LoVo (cell line): ENCODE measurements at places on chromosomes 2 and 18.

DNA sequence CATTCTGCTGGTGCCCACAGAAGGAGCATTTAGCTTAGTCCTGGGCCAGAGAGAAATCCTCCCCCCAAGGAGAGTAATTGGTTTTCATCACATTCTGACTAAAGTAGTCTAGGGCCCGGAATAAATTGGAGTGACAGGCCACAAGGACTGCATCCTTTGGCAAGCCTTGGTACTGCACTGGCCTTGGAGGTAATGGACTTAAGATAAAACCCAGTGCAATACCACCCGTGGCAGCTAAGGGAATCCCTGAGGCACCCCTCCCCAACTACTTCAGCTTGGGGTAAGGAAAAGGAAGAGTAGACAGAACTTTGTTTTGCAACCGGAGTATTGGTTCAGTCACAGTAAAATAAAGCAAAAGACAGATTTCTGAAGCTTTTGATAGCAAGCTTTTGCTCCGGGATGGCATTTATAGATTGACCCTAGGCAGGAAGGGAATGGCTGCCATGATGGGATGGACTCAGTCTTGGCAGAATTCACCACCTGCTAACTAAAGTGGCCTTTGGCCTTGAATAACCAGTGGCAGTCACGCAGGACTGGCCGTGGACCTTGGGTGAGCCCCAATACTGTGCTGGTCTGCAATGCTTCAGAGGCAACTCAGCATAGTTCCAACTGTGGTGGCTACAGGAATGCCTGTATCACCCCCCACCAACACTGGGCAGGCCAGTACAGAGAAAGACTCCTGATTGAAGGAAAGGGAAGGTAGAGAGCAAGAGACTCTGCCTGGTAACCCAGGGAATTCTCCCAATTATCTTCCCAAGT is 14.1 kb downstream of the ORC4 start:
- no peak for DNase-seq

DNA sequence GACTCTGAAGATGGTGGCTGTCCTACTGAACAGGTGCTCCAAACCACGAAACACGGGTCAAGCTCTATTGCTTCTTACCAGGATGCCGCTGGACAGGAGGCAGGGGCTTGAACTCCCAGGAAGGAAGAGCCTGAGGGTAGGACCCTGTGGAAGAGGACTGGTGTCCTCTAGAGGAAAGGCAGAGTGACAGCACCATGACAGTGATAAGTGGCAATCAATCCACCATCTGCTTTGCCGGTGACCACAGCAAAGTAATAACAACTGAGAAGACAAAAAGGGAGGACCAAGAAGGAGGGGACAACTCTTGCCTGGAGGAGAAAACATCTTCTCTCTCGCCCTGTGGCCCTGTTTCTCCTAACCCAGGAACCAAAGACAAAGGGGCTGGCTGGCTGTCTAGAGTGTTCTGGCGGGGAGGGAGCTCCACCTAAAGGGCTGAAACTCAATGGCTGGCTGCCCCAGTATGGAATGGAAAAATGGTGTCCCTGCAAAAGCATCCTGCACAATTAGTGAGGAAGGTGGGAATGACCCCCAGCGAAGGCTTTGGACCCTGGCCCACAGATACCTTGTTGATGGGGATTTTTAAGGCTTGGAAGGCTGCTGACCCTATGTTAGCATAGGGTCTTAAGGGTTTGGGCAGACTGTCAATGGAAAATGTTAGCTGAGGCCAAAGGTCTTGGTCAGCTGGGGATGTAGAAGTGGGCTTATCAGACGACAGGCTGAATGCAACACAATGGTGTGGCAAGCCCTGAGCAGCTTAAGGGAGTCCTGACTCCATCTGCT is 35.4 kb downstream of the PROC start:
- no peak for DNase-seq

DNA sequence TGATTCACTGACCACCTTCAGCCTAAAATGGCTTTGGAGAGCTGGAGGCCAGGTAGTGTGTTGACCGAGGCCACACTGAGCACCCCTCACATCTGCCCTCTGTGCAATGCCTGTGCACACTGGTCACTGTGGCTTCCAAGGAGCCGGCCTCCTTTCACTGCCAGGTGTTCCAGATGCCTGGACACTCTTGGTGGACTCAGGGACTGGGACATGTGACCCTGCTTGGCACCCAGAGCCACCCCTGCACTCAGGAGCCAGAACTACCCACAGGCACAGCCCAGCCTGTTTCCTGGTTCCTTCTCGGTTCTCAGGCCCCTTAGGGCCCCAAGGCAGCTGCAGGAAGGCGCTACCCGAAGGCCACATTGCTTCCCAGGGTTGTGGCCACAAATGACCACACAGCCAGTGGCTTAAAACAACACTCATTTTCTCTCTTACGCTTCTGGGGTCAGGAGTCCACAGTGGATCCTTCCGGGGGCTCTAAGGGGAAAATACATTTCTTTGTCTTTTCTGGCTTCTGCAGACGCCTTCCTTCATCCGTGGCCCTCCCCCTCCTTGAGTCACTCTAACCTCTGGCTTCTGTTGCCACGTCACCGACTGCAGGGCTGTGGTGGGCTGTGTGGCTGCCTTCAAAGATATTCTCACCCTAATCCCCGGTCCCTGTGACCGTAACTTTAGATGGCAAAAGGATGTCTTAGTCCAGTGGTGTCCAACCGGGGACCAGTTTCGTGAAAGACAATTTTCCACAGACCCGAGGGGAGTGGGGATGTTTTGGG is 78.6 kb downstream of the ASB1 start:
- DNase-seq, result no peak

GRCh38 chr18:26181343-26181826 is 44.9 kb upstream of the TAF4B start:
- DNase-seq, result no peak

DNA sequence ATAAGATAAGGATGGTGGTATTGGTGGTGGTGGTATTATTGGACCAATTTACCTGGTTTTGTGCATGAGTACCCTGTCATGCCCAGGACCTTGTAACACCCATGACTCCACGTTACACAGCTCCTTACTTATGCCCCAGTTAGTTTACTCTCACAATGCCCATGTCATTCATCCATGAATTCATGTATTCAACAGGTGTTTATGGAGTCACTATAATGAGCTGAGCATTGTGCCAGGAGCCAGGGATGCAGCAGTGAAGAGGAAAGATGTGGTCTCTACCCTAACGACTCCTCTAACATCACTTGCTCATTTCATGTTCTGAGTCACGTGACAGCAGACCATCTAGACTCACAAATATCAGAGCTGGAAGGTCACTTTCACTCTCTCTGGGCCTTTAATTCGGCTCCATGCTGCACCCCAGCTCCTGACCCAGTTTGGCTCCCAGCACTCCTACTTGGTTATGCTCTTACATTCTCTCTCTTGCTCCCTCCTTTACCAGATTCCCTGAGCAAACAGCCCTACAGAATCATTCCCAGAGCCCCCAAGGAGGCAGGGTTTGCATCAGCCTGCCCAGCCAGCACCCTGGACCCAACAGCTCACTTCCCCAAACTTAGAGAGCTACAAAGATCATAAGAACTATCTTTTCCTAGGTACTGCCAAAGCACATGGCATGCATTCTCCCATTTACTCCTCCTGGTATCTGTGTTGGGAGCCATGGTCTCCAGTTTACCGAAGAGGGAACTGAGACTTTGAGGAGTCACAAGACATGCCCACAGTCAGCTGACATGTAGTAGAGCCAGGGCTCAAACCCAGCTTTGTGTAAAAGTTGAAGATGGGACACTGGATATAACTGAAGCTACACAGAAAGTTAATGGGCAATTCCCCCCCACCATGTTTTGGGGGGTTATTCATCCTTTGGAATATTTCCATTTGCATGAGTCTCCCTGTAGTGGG is 449.9 kb downstream of the LRATD1 start:
- no peak for DNase-seq

- DNase-seq, result no peak
Measured at GRCh38 chr18:78431606-78432005, 548.0 kb upstream of the SALL3 start.

- DNase-seq, result no peak
Measured at GRCh38 chr2:98379311-98380202, 33.3 kb downstream of the CNGA3 start.

DNA sequence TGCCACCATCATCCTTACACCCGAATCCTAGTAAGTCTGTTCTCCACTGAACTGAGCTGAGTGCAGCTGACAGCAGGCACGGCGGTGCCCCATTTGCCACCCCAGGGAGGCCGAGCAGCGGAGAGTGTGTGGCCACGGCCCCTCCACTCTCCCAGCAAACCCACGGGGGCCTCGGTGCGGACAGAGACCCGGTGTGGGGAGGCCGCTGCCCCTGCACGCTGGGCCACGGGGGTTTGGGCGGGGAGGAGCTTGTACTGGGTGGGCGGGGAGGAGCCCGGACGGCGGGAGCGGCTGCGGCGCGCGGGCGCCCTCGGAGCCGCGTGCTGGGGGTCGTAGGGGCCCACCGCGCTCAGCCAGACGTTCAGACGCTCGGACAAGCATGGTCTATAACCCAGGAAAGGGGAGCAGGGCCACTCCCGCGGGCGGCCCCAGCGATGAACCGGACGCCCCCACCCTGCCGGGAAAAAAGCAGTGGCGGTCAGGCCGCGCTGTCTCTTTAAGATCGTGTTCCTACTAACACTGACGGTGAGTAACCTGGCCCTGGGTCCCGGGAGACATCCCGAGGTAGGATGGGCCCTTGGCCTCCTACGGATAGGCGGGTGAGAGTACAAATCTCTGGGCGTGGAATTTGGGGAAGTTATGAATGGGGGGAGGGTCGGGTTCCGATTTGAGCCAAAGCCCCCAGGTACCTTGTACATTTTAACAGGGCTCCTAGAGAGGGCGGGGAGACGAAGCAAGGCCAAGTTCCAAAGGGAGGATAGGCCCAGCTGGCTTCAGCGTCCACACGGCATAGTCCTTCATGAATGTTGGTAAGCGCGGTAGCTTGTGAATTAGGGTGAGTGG is at the start of gene ITPRIPL1:
ITPRIPL1 (plus strand) TSS at position 277 of the 843 bp plus-strand sequence; CDS start at position 800, 523 bp downstream.
- DNase-seq, result no peak

- no peak for DNase-seq
Measured at GRCh38 chr18:78807668-78808067, 171.9 kb upstream of the SALL3 start.

- no peak for DNase-seq
Measured at GRCh38 chr2:61759005-61759404, 94.9 kb downstream of the FAM161A start.

- no peak for DNase-seq
Measured at GRCh38 chr2:221195829-221196228, 376.3 kb downstream of the EPHA4 start.

DNA sequence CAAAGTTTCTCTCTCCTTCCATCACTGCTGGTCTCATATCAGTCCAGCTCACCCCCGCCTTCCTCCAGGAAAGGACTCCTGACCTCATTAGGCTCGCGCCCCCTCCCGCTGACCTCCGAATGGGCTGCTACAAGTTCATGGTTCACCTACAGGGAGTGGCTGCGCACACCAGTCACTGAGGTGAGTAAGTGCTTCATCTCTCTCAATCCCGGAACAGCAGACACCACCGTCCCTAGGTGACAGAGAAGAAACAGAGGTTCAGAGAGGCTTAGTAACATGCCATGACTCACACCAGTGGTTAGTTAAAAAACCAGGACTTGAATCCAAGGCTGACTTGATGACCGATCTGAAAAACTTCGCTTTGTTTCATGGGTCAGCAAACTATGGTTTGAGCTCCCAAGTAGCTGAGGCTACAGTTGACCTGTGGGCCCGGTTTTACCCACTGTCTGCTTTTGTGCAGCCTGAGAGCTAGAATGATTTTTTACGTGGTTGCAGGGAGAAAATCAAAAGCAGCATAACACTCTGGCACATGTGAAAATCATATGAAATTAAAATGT is 42.0 kb downstream of the ZFP36L2 start:
- DNase-seq, result peak; percentile 71

DNA sequence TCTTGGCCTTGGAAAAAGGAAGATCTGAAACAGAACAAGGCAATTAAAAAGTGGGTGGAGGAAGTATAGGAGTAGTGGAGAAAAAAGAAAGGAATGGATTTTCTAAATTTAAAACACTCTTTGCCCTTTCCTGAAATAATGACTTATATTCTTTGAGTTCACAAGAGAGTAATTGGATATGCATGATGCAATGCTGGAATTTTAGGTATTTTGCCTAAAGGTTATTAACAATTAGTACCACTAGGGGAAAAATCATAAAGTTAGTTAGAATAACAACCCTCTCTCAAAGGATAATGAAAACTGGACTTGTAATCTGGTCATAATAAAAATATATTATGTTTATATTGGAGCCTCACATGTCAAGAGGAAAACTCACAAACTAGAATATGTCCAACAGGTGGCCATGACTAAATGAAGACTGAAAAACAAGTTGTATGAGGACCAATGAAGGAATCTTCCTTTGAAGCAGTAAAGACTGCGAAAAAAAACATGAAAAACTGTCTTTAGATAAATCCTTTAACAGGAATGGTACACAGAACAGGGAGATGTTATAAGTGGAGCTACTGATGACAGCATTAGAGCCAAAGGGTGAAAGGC is 281.8 kb downstream of the NCKAP5 start:
- DNase-seq, result no peak

DNA sequence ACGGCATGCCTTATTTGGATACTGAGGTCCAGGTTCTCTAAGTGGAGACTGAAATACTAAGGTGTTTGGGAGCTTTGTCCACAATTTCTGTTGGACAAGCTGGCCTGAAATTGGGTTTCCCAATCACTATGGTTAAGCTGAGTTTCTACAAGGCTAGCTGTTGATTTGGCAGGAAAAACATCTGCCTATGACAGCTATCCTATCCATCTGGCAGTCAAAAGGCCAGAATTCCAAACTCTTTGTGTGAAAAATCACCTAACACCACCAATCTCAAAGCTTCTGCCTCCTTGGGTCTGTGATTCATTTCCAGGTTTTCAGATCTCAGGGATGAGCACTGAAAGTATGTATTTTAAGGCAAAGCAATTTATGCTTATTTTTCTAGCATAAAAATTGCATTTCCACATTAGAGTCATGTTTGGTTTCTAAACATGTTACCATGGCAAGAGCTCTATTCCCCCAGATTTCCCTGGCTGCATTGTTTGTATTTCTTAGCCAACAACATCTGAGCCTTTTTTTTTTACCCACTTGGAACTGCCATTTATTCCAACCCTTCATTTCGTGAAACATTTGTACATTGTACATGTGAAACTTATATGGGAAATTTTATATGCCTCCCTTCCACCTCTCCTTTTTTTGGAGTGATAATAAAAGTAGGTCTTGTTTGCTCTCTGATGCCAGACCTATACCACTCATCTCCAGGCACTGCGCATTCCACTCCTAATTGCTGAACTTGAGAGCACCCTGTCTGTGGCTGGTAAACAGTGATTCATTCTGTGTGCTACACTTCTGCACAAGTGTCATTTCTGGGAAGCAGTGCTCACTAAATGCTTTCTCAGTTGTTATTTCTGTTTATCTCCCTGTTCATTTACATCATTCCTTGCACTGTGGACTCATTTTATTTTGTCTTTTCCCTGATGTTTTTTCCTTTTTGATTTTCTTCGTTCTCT is 15.9 kb upstream of the CCDC85A start:
- no peak for DNase-seq

DNA sequence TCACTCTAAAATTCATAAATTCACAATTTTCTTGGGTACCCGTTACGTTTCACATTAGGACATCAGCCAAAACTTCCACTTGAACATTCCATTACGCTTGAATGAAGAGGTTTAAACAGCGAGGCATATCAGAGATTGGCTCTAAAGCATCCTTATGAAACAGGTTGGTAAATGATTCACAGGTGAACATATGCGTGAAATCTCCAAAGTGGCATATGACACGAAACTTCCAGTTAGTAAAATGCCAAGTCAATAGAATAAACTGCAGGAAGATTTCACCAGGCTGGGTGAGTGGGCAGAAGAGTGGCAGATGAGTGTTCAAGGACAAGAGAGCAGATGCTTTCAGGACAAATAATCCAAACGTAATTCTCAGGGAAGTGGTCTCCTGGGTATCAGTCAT is 33.9 kb upstream of the GLS start:
- no peak for DNase-seq

GRCh38 chr2:225598426-225598825 is 198.9 kb downstream of the NYAP2 start:
- no peak for DNase-seq
